Activated CD8-positive, alpha-beta memory T cell treated with anti-CD3 and anti-CD28 coated beads for 1 hour (primary cell): ENCODE measurements at places on chromosomes 6 and 20.

GRCh38 chr6:154218301-154218700 lies 138.3 kb downstream of the IPCEF1 start:
- no peak for DNase-seq

DNA sequence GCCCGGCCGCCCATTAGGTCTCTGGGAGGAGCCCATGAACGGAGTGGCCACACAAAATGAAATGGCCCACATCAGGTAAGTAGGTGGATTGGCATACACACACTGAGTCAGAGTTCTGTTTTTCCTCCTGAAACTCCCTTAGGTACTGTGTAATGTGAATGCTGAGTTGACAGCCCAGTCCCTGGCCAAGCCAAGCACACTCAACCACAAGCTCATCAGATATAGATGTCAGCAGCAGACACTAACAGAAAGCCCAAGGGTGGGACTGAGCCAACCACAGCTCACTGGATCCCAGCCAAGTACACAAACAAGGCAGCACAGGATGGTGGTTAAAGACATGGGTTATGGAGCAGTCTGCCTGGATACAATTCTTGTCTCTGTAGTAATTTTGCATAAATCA lies 403.4 kb downstream of the GJA1 start:
- no peak for DNase-seq

- no peak for DNase-seq
Measured at GRCh38 chr6:135179372-135179771, 1.7 kb upstream of the MYB start.

DNA sequence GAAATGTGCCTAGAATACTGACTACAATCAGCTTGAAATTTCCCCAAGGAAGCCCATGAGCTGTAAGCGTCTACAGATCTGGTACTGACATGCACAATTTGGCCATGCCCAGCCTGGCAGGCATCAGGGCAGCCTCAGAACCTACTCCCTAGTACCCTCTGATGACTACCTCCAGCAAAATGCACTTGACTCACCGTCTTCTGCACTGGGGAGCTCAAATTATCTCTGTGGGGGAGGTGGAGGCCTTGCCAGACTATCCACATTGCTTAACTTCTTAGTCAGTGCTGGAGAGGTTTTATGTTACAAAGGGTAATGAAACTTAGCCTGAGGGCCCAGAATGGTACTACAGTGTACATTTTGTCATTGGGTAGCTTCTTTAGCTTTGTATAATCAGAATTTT lies 126.0 kb upstream of the ADGRF1 start:
- no peak for DNase-seq

DNA sequence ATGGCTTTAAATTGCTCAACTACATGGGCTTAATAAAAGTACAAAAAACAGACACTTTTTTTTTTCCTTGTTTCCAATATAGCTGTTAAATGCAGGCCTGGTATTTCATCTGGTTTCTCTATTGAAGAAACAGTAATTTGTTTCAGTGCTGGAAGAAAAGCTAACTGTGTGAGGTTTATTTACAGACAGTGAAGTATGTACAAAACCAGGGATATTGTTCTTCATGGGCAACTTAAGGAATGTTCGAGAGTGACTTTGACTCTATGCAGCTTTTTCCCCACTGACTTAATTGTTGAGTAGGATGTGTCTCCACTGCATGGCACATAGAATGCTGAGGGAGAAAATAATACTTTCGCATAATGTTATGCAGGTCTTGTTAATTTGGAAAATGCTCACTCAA lies 31.0 kb upstream of the PRL start:
- no peak for DNase-seq

- no peak for DNase-seq
Measured at GRCh38 chr6:168155193-168155592, 76.2 kb upstream of the FRMD1 start.

DNA sequence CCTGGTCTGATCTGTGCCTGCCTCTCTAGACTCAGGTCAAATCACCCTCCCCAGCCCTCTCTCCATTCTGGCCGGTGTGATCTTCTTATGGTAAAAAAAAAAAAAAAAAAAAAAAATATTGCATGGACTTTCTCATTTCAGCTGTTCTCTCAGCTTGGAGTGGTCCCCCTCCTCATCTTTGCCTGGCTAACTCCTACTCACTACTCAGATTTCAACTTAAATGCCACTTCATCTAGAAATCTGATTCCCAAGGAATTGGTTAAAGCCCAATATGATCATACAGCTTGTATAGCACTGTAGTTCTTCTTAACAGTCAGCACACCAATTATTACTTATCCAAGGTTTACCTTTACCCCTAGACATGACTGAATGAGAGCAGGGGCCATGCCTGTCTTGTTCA lies 105.9 kb upstream of the CARMIL1 start:
- DNase-seq = no peak

DNA sequence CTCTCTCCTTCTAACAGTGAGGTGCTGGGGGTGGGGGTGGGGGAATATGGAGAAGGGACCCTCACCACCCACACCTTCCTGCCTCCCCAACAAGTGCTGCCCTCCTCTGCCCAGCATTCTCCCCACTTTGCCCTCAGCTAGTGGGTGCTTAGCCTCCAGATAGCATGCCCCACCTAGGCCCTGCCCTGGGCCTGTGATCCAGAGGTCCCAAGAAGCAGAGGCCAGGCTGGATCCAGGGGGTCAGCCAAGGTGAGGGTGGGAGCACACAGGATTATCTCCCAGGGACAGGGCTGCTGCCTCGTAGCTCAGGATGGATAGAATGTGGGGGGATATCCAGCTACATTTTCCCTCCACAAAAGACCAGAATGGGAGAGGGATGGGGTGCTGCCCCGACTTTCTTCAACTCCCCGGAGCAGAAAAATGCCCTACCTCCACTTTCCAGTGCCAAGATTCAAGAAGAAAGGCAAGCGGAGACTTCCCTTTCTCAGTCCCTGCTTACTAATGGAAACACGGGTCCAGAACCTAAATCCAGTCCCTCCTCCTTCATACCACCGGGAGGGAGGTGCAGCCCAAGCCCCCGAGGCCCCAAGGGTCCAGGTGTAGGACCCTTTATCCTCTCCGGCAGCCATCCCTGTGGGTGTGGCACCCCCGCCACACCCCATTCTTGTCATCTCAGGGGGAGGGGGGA lies 987 bp downstream of the ADISSP start:
- DNase-seq = no peak

GRCh38 chr6:96542702-96543101 lies 20.2 kb upstream of the FHL5 start:
- no peak for DNase-seq
